Muscle of leg (tissue), 16 donors: ENCODE measurements at places on chromosomes 6 and 20. TPM values are rescaled to one million over a fixed set of nuclear protein-coding genes. Genes with fewer than 3 reads are reported as not detected.

The FOXP4 gene
- total RNA-seq: 3.0 TPM

The GSTA5 gene
- total RNA-seq: not detected

The HDGFL1 gene
- total RNA-seq: not detected

DNA sequence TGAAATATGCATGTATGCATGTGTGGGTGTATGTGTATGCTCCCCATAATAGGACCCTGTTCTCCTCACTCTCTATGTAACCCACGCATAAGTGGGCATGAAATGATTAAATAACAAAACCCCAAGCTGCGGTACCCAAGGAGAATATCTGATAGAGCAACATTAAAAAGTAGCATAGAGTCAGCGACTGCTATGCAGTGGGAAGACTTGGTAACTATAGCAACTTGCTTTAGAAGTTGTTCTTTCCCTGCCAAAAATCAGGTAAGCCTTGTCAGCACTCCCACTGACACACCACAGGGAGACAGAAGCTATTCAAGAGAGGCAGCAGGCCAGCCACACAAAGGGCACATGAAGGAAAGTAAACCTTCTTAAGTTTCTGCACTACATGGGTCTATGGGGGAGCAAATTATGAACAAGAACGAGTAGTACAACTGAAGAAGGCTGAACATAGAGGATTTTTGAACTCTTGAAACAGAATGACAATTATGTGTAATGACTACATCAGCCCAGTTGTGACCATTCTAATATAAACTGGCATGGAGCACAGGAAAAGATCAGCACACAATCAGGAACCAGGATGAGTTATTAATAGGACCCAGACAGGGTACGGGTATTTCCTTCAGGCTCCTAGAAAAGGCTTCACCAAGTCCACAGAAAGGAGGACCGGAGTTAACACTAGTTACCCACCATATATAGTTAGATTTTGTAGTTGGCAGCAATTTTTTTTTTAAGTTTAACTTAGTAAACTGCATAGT, 89.9 kb downstream of the GPR6 start:
- peak; percentile 77 for DNase-seq

DNA sequence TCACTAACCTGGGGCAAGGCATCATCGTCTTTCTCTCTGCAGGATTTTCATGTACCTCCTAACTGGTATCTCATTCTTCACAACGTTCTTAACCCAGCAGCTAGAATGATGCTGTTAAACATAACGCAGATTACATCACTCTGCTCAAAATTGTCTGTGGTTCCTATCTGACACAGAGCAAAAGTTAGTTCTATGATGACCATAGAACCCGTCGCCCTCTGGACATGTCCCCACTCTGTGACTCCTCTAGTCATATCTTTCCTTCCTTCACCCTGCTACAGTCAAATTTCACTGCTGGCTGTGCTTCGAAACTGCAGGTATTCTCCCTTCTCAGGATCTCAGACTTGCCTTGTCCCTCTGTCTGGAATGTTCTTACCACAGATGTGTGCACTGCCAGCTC, 87.4 kb upstream of the TPD52L1 start:
- no peak for DNase-seq

DNA sequence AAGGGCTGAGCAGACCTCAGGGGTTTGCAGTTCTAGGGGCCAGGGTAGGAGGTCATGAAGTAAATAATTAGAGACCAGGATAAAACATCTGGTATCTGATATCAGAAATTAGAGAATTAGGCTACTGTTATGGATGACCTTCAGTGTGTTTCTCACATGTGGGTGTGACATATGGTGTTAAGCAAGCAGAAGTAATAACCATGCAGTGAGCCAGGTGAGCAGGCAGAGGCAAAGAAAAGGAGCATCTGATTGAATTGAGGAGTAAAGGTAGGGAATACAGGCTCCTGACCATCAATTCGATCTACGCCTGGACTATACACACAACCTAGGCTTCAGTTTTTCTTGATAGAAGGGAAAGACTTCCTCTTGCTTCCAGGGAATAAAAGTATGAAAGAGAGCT, 34.7 kb upstream of the MAP3K7 start:
- no peak for DNase-seq

The UBE2C gene
- total RNA-seq: 23.1 TPM

- DNase-seq: no peak
Observed at GRCh38 chr6:49835140-49835539, 31.2 kb downstream of the CRISP1 start.

GRCh38 chr20:6483727-6484126, 283.8 kb upstream of the BMP2 start:
- no peak for DNase-seq

The ZNF311 gene
- 2.3 TPM for total RNA-seq

The CAPN11 gene
- total RNA-seq: 0.18 TPM

GRCh38 chr6:88177961-88178464, 11.9 kb upstream of the CNR1 start:
- no peak for DNase-seq
